Suppressor macrophage (primary cell): ENCODE measurements at places on chromosomes 13 and 19.

DNA sequence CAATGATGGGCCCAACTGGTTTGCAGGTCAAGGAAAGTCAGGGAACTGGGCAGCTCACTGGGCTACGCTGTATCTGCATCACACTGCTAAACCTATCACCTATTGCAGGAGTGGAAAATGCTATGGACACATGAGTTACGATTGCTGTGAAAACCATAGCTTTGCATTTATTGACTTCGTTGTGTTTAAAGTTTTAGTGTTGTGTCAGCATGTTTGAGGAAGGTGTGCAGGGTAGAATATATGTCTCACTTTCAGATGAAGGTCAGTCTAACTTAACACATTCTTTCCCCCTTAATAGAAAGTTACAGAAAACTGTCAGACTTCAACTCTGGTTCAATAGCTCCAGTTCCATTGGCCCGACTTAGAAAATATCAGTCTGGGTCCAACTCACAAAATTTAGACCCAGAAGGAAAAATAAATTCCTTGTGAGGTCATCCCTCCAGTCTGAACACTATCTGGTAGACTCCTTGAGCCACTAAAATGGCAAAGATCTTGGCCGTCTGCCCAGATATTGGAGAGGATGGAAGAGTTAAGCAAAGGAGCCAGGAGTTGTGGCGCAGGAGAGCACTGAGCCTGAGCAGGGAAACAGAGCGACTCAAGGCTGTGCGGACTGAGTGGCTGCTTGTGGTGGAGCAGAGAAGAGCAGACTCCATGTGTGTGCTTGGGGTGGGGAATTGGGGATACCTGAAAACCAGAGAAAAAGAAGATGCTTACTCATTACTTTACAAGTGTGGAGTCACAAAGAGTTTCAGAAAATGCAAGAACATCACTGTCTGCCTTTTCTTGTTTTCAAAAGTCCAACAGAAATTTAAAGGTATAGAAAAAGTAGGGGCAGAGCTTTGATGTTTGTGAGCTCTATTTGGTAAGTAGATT lies 518.5 kb downstream of the FGF9 start:
- no peak for DNase-seq

GRCh38 chr13:94058821-94059360 lies 420.6 kb downstream of the DCT start:
- no peak for DNase-seq

GRCh38 chr13:57631596-57632275 lies at the start of gene PCDH17:
Gene PCDH17, plus strand, starts transcription at chr13:57631744. Its CDS starts 803 bp downstream, at chr13:57632547.
- DNase-seq, result no peak

- DNase-seq, result peak; percentile 95
Observed at GRCh38 chr19:7636691-7637373, at the start of gene STXBP2. Gene STXBP2, plus strand, starts transcription at chr19:7637110. Its CDS starts 40 bp downstream, at chr19:7637150.

DNA sequence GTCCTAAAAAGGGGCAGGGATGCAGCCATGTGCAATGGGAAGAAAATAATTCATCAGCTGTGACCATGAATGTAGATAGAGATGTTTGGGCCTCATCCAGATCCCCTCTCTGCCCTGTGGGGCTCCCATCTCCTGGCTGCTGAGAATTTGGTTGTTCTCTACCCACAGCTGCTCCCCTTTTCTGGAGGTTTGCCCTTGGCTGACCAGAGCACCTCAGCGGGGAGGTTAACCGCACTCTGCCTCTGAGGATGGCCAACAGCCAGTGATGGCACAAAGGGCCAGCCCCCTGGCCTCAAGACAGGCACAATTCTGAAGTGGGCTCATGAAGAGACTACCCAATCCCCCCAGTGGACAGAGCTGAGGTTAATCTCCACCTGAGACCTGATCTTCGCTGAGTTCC lies 61.5 kb upstream of the SERP2 start:
- no peak for DNase-seq

- no peak for DNase-seq
Observed at GRCh38 chr13:74372511-74372910, 238.3 kb upstream of the KLF12 start.
